ENCODE measurements at places on chromosomes 6 and 20.

DNA sequence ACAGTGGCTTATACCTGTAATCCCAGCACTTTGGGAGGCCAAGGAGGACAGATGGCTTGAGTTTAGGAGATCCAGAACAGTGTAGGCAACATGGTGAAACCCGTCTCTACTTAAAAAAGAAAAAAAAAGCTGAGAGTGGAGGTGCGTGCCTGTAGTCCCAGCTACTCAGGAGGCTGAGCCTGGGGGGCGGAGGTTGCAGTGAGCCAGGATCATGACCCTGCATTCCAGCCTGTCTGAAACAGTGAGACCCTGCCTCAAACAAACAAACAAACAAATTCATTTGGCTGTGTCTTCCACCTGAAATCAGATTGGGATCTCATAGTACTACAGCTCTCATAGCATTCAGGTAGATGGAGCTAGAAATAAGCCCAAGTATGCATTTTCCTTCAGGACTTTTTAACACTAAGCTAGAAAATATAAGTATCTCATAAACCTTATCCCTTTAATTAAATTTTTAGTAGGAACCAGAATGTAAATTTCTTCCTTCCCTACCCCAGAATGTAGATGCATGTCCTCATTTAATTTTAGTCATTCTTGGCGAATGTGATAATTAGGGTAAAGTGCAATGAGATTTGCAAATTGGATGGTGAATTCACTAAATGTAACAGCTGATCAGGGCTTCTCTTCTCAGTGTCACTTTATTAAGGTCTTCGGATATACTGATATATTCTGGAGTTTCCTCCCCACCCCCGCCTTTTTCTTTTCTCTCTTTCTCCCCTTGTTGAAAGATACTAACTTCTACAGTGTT is 190.4 kb downstream of the CDKAL1 start:
- DNase-seq, result no peak

GRCh38 chr6:18961566-18961965 is 574.4 kb downstream of the RNF144B start:
- no peak for DNase-seq

DNA sequence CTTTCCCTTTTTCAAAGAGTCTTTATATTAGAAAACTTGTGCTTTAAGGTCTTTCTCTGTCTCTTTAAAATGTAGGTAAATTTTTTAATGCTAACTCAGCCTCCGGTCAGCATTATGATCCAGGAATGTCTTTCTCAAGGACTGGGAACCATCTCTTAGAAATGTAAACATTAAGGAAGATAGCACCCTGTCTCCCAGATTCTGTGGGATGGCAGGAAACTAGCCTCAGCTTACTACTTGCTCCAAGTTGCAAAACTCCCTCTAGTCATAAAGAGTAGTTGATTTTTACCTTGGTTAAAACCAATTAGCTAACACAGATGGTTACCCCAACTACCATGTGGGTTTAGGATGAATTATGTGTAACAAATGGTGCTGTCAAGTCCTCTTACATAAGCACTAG is 4.7 kb upstream of the TAAR1 start:
- DNase-seq, result no peak

DNA sequence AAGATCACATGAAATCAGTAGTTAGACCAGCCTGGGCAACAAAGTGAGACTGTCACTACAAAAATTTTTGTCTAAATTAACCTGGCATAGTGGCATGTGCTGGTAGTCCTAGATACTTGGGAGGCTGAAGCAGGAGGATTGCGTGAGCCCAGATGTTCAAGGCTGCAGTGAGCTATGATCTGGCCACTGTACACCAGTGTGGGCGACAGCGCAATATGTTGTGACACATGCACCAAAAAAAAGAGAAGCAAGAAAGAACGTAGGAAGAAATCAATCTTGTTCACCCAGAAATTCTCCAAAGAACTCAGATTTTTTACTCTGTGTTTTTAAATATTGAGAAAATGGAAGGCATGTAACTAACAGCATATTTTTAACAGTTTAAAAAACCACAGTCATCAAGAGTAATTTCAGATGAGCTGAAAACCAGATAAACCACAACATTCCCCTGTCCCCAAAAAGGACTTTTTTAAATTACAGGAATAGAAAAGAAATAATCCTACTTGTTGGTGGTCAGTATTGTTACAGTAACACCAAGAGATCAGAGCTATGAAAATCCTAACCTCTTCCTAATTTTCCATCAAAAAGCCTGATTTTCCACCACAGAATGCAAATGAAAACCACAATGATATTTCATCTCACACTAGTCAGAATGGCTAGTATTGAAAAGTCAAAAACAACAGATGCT is 240.2 kb downstream of the KHDC1L start:
- no peak for DNase-seq

DNA sequence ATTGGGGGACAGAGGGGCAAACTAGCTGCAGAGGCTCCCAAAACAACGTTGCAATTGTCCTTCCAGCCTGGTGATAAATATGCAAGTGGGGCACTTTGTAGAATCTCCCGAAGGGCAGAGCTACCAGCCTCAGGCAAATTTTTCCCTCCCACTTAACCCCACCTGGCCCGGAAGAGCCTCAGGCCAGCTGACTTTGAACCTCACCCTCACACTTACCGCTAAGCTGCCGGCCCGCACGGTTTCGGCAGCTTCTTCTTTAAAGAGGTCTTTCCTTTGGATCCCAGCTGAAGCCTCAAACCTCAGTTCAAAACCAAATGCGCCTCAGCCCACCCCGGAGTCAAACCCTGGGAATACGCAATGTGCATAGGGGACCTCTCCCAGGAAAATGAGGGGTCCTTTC is 2.5 kb downstream of the OVOL2 start:
- DNase-seq, result no peak

DNA sequence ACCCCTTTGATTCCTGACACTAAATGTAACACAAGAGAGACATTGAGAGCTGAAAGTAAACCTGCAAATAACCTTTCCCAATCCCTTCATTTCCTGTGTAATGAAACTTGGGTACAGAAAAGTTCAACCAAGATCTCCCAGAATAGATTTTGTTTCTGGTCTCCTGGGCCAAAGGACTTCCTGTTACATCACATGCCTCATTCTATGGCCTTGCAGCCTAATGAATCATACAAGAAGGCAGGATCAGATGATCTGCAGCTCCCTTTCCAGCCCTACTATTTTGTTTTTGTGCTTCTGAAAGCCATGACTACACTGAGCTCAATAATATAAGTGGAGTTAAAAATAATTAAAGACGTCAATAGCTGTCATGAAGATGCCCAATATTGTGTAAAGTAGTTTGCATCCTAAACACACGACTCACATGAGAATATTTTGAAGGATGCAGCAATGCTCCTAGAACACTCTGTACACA is 73.4 kb upstream of the NOX3 start:
- no peak for DNase-seq

DNA sequence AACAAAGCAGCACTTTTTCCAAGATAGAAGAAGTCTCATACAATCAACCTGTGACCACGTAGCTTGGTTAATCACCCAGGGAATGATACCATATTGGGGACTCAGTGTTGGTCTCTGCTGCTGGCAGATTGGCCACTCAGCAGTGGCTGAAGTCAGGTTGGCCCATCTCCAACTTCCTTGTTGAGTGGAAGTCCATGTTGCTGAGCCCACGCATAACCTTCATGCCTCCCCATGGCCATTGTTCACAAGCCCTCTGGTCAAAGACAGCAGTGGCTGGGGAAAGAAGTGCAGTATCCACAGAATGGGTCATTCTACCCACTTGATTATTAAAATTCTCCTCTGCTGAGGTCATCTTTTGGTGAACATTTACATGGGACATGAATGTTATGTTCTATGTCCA is 38.5 kb downstream of the PKIB start:
- DNase-seq, result no peak

DNA sequence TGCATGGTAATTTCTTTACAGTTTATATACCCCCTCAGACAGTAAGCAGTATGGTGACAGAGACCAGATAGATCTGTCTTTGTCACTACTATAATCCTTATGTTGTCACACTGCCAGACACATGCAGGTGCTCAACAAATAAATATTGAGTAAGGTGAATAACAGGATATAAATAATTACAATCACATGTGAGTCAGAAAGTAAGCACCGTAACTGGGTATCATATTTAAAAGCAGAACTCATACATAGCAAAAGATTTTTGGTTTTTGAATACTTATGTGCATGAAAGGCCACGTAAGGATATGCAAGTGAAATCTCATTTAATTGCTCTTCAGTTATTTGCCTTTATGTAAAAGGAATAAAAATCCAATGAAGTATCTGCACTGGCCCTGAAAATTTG is 17.4 kb downstream of the CNBD2 start:
- no peak for DNase-seq

- no peak for DNase-seq
These were observed 22.7 kb downstream of the LAMA4 start for GRCh38 chr6:112231594-112232060.

GRCh38 chr20:40741507-40742106 is 52.6 kb upstream of the MAFB start:
- DNase-seq, result no peak

DNA sequence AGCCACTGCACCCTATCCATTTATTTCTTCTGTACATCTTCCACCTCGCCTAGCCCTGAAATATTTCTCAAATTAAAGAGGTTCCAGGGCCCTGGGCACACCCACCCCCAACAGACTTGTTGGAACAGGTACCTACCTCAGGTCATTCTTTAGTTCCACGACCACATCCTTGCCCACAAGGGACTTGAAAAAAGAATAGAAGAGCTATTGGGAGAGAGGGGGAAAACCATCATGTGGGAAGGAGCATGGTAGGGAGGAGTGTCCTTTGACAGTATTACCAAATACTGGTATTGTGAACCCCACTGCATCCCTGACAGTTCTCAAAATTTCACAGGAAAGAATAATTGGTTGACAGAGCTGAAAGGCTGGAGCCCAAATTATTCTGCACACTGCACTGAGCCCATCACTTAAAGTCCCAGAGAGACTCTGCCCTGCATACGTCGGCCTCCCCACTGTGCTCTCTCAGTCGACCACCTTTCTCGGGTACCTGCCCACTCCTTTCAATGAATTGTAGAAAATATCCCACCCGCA is 762 bp downstream of the LSM2 start:
- DNase-seq, result no peak

DNA sequence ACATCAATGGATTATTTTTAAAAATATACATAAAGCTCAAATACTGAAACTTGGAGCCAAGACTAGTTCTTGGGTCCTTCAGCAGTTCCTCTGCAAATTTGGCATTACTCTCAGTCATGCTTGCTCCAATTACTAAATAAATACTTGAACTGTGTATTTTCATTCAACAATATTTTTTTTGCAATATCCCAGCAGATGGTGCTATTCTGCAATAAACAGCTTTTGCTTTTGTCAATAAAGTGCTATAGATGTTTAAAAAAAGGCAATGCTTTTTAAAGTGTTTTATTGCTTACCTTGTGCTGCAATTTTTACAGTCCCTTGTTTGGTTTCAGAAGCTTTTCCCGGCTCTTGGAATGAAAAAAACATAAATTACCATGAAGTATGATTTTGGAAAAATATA is 243.4 kb downstream of the TRDN start:
- DNase-seq, result no peak

GRCh38 chr6:99409672-99410071 is 15.4 kb downstream of the PNISR start:
- no peak for DNase-seq

- no peak for DNase-seq
These were observed 87.5 kb downstream of the CRYBG1 start for GRCh38 chr6:106448000-106448426.

GRCh38 chr6:23087471-23087870 is 518.1 kb downstream of the HDGFL1 start:
- no peak for DNase-seq

DNA sequence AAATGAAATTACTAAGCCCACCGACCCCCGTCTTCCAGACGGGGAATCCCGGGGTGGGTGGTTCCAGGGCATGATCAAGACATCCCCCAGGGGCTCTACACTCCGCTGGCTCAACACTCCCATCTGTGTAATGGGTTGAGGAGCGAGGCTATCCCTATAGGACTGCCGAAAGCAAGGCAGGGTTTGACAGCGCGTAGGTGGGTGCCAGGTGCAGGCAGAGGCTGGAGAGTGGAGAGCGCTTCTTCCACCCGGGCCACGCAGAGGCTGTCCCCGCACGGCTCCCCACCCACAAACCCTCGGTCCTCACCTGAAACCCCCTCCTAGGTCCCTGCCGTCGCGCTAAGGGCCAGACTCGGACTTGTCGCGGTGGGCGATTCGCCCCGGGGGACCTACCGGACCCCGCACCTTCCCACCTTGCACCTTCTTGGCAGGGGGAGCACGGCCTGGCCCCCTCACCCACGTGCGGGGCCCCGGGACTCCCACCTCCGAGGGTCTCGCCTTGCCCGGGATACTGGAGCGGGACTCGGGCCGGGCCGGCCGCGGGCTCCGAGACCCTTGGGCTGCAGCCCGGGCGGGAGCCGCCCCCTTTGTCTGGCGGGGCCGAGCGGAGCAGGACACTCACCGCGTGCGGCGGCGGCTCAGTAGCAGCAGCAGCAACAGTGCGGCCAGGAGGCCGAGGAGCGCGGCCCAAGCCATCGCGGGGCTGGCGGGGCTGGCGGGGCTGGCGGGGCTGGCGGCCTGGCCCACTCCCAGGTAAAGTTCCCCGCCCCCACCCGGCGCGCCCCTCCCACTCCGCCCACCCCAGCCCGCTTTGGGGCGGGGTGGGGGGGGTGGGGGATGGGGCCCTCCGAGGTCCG is at the start of gene PTGIS:
Gene PTGIS, minus strand, starts transcription at position 717 of the 857 bp plus-strand sequence. Its CDS starts 21 bp downstream, at position 696.
- DNase-seq, result no peak

DNA sequence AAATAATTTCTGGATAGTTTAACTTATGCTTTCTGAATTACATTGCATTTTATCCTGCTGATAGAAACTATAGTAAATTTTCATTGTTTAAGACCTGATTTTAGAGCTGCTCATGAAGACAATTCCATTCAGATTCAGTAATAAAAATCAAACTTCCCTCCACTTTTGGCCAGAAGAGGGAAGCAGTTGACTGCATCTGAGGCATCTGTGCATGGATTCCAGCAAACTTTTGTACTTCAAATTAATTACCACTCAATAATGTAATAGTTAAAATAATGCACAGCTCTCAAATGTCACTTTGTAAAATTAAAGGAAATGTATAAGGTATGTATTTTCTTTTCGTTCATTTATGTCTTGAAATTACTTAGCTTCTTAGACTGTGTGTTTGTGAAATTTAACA is 64.2 kb upstream of the SLC35B3 start:
- no peak for DNase-seq

DNA sequence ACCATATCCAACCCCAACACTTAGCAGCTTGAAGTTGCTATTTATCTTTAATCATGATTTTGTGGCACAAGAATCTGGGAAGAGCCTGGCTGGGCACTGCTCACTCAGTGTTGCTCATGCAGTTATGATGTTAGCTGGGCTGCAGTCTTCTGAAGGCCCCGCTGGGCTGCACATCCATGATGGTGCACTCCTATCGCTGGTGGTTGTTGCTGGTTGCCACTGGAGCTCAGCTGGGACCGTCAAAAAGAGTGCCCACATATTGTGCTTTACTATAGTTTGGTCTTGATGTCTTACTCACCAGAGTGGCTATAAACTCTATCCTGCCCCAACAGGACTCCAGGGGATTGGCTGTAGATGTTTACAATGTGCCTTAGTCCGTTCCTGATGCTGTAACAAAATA is 137.8 kb downstream of the PCSK2 start:
- DNase-seq, result no peak

- no peak for DNase-seq
These were observed 14.7 kb downstream of the PI16 start for GRCh38 chr6:36969240-36969691.

- no peak for DNase-seq
These were observed 6.8 kb upstream of the SNHG17 start for GRCh38 chr20:38441916-38442315.

Data from omental fat pad (tissue), 4 donors.